ENCODE measurements at places on chromosomes 1 and 21.

DNA sequence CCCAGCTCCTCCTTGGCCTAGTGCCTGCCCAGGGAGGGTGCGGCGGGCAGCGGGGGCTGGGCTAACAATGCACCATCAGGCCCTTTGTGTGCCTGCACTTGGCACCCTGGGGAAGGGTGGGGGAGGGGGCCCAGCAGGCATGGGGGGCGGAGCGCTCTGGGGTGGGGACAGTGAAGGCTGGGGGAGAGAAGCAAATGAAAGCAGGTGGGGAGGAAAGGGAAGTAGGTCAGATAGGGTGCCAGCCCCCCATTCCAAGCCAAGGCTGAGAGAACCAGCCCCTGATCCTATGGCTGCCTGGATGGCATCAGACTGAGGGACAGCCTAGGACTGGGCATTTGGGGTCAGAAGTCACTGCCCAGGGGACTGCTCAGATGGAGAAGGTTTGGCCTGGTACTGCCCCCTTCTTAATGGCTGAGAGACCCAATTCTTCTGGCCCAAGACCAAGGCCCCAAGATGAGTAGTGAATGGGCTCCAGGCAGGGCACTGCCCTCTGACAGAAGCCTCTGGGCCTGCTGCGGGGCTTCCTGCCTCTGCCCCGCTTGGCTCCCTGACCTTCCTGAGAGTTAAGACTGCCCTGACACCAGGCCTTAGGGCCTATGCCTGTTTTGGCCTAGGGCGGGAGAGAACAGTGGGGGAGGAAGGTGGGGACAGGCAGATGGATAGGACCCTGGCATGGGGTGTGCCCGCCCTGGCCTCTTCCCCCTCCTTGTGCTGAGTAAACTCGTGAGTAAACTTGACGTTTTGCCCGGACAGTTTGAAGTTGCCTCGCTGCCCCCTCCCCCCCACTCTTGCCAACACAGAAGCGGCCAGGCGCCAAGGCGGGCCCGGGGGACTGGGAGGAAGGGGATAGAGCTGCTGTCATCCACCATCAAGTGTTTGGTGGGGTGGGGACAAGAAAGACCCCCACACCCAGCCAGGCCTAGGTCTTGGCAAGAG, 2.7 kb downstream of the ZBTB7B start:
- DNase-seq: no peak

DNA sequence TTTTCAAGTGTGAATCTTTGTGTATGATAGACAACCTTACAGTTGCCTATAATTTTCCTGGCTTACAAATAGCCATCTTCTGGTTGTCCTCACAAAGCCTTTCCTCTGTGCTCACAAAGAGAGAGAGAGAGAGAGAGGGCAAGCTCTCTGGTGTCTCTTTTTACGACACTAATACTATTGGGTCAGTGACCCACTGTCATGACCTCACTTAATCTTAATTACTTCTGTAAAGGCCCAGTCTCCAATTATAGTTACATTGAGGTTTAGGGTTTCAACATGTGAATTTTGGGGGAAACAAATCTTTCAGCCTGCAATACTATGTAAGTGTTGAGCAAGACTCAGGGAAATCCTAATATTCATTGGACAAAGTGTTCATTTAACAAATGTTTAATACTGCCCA, 167.4 kb upstream of the COL11A1 start:
- DNase-seq: no peak

DNA sequence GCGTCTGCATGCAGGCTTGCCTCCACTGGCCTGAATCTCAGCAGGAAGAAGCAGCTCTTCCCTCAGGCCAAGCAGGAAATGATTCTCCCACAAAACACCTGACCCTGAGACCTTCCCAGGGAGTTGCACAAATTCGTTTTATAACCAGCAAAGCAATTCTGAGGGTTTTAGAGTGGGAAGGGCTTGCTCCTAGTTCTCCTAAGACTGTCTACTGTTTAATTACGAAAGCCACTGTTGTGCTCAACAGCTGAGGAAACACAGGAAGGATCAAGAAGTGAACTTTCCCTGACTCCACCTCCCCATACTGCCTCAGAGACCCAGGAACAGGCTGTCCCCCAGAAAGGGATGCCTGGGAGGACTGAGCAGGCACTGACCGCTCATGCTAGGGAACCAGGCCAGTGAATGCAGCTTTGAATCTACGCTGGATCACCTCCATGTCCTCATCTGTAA, 37.0 kb upstream of the PUM1 start:
- no peak for DNase-seq

GRCh38 chr1:13960375-13960987, 260.5 kb downstream of the PRDM2 start:
- peak; percentile 43 for DNase-seq

DNA sequence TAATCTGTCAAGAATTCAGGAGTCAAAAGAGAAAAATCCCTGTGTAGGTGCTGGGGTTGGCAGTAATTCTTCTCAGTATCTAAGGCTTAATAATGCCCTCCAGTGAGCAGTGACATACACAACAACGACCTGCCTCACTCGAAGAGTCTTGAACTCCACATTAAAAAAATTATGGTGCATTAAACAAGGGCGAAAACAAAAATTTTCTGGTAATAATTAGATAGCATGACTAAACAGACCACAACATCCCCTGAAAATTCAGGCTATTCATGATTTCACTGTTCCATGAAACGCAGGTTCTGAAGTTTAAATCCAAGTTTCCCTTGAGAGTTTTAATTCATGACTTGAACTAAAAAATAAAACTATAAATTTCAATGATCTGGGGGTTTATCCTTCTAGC, 5.1 kb downstream of the SRSF4 start:
- DNase-seq: no peak

DNA sequence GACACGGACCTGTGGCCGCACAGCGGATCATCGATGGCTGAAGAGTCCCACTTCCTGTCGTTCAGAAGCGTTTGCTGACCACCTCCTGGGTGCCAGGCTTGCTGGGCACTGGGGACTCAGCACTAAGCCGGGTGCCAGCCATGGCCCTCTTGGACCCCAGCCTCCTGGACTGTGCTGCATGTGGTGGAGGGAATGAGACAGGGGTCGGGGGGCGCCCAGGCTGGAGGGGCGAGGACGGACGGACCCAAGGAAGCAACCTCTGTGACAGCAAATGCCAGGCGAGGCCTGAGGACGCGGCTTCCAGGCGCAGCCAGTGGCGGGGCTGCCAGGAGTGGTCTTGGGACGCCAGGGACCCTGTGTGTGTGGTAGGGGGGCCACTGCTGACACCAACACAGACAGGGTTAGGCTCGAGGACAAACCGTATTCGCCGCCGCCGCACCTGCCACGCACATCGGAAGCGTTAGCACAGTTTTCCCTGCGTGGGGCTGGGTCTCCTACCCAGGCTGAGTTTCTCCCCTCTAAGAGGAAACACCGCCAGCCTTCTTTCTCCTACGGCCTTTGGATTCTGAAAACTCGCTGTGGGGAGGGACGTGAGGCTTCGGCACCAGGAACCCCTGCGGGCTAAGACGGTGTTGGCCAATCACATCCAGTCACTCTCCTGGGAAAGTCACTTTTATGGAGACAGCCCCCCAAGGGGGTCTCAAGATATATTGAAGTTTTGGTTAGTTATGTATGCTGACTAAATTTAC, 3.1 kb upstream of the MXRA8 start:
- no peak for DNase-seq

- DNase-seq: no peak
Observed at GRCh38 chr1:19006837-19007271, 50.4 kb upstream of the IFFO2 start.

GRCh38 chr21:27079636-27080240, 112.8 kb upstream of the ADAMTS5 start:
- DNase-seq: no peak

- no peak for DNase-seq
Observed at GRCh38 chr1:46422261-46422871, 28.2 kb downstream of the FAAH start.

GRCh38 chr1:145927916-145928643, 796 bp upstream of the RBM8A start:
- no peak for DNase-seq

DNA sequence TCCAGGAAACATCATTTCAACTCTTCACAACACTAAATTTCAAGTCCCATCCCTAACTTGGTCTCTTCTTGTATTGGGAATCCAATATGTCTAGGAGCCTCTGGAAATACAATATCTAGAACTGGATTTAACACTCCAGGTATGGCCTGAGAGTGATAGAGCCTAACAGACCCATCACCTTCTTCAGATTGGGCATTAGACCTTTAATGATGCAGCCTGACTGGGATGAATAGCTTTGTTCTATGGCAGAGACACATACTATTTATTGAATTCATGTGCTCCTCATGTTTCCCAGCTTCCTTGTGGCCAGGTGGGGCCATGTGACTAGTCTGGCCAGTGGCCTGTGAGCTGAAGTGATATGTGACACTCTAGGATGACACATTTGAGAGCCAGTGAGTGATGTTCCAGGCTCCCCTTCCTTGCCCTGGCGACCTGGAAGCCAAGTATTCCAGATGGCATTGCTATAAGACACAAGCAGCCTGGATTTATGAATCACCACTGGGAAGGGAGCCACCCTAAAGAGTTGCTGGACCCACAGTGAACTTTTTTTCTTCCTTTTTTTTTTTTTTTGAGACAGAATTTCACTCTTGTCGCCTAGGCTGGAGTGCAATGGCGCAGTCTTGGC, 31.0 kb upstream of the POU3F1 start:
- no peak for DNase-seq

GRCh38 chr1:244974106-244974505, 109.8 kb upstream of the HNRNPU start:
- no peak for DNase-seq

DNA sequence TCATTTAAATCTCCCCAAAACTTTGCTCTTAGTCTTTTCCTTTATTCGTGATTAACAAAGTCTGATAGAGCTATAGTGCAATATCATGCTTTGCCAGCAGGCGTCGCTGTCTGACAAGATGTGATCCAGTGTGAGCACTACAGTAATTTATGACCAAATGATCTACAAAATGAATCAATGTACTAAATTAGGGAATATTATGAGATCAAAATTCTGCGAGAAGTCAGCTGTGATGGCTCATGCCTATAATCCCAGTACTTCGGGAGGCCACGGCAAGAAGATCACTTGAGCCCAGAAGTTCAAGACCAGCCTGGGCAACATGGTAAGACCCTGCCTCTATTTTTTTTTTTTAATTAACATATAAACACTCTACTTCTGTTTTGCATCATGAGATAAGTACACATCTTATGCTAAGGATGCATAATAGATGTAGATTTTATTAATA, 3.6 kb upstream of the SPSB1 start:
- peak; percentile 90 for DNase-seq

- no peak for DNase-seq
Observed at GRCh38 chr1:225877580-225877979, 4.6 kb downstream of the TMEM63A start.

- no peak for DNase-seq
Observed at GRCh38 chr21:34302521-34302920, 61.3 kb upstream of the KCNE2 start.

DNA sequence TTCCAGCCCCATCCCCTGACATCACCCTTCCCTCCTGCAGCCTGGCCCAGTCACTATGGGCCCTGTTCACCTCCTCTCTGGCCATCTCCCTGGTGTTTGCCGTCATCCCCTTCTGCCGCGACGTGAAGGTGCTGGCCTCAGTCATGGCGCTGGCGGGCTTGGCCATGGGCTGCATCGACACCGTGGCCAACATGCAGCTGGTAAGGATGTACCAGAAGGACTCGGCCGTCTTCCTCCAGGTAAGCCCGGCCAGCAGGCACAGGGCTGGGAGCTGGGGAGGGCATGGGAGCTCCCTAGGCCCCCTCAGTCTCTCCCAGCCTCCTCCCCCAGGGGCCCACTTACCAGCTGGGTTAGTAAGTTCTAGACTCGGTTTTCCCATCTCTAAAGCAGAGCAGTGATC, 52.1 kb downstream of the ELK4 start:
- DNase-seq: no peak

DNA sequence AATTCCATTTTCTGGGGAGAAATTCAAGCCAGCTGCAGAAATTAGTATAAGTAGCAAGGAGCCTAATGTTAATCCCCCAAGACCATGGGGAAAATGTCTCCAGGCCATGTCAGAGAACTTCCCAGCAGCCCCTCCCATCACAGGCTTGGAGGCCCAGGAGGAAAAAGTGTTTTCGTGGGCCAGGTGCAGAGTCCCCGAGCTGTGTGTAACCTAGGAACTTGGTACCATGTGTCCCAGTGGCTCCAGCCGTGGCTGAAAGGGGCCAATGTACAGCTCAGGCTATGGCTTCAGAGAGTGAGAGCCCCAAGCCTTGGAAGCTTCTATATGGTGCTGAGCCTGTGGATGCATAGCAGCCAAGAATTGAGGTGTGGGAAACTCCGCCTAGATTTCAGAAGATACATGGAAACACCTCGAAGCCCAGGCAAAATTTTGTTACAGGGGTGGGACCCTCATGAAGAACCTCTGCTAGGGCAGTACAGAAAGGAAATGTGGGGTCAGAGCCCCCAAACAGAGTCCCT, 286.3 kb downstream of the MATN1 start:
- no peak for DNase-seq

DNA sequence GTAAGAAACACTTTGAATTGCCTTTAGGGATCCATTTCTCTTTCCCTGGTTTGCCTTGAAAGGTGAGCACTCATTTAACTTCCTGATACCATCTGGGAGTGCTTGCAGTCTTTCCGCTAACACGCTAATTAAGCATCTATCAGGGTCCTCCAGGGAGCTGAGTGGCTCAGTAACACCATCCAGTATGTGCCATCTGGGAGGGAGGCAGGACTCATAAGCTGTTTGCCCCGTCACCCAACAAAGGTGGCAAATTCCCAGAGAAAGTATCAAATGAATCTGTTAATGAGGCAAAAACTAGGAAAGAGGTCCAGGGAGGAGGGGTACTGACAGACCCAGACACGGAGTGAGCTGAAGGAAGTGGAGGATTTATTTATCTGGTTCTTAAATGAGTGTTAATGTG, 430.9 kb downstream of the HLX start:
- no peak for DNase-seq

DNA sequence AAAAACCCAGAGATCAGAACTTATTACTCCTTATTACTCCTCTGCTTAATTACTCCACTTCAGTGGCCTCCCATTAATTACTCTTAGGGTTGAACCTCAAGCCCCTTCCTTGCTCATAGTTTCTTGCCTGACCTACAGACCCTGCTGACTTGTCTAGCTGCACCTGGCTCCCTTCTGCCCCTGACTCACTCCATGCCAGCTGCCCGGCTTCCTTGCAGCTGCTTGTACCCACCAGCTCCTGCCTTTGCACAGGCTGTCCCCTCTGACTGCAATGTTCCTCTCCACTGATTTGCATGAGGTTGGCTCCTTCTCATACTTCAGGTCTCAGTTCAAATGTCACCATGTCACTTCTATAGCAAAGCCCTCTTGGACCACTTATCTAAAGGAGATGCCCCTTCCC, 1.9 kb upstream of the PTPRU start:
- no peak for DNase-seq

- DNase-seq: no peak
Observed at GRCh38 chr1:18932879-18933278, 23.6 kb downstream of the IFFO2 start.
